Stimulated activated CD4-positive, alpha-beta T cell treated with anti-CD3 and anti-CD28 coated beads, Interleukin-12 subunit alpha, Interleukin-12 subunit beta, amount 100 ng/mL, for 4 hours (primary cell): ENCODE measurements at places on chromosomes 6 and 20.

DNA sequence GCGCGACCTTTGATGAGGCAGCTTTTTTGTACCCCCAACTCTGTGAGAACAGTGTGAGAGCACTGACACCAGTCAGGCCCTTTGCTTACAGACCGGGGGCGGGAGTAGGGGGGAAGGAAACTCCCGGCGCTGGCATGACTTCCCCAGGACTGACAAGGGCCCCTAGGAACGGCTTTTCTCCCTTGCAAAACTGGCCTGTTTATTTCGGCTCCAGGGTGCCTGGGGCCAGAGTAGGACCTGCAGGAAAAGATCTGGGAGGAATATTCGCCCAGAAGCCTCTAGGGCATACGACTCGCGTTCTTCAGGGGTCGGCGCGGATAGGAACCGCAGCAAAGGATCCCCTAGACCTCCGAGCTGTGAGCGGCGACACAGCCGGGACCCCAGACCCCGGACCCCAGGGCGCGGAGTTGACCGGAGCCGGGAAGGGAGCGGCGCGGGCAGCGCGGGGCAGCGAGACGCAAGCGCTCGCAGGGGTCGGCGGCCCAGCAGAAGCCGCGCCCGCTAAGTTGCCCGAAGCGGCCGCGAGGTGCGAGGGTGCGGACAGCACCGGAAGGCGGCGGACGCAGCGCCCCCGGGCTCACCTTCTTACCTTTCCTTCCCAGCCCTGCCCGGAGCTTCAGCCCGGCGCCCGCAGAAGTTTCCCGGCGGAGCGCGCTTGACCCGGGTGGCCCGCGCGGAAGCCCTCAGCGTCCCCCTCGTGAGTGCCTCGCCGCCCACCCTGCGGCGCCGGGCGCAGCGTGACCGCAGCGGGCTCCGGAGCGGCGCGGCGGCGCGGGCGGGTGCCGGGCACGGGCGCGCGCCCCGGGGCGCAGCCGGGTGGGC is at the start of gene POPDC3:
Gene POPDC3, minus strand, starts transcription at position 771 of the 822 bp plus-strand sequence. CDS start 18,105 bp downstream, outside the sequence.
- DNase-seq: no peak

DNA sequence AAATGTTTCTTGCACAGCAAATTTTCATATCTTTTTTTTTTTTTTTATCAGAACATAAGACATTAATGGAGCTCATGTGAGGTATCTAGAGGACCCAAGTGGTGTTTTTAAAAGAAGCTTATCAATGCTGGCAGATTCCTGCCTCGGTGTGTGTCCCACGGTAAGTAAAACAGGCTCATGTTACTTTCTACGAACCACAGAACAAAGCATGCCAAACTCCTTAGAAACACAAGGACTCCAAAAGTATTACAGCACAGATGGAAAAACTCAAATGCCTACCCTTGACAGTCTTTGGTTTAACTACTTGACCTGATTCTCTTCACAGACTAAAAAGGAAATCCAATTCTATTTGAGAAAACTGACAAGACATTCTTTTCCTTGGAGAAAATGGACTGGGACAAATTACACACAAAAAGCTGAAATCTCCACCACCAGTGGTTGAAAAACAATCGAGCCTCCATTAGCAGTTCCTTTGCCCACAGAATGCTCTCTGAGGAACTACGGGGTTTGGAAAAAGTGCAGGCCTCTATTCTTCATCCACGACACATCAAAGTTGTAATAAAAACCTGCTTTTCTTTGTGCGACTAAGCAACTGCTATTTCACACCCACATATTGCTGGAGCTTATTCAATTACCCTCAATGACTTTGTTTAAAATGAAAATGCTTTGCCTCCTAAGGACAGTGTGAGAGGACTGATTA is 5.4 kb downstream of the METTL24 start:
- DNase-seq: no peak

- no peak for DNase-seq
These were observed 350.5 kb downstream of the NRN1 start for GRCh38 chr6:5656226-5656625.

DNA sequence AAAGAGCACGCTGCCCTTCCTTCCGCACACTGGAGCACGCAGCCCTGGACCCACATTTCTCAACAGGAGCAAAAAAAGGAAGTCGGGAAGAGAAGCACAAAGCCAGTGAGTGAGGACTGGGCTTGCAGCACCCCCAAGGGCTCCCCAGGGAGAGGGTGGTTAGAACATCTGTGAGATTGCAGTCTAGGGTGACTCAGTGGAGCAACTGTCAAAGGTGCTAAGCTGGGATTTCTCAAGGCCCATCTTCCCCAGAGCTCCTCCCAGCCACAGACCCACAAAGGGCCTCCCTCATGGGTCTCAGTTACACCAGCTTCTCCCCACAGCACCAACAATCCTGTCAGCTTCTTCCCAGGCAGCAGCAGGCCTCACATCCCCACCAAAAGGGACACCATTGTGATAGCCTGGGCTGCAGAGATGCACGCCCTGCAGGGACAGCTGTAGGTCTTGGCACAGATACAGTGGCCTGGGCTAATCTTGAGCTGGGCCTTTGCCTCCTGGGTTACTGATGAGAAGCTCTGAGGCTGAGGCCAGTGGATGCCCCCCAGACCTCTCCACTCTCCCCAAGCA is 39.6 kb upstream of the CD93 start:
- DNase-seq: no peak

- no peak for DNase-seq
These were observed 4.6 kb downstream of the PTPN1 start for GRCh38 chr20:50514750-50515149.

- peak; percentile 28 for DNase-seq
These were observed at the start of gene DSP for GRCh38 chr6:7541175-7542064. TSS of gene DSP (plus strand) at chr6:7541671. CDS start at chr6:7541916, 245 bp downstream.

DNA sequence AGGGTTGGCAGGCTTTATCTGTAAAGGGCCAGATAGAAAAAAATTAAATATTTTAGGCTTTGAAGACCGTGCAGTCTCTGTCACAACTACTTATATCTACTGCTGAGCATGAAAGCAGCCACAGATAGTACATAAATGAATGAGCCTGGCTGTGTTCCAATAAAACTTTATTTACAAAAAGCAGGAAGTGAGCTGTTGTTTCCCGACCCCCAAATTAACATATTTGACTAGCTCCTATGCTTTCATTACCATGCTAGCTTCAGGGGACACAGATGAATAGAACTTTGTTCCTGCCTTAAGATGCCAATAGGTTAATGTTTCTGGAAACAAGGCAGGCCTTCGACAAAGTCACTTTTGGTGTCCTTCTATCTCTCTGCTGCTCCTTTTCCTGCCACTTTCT is 1058.0 kb upstream of the FLRT3 start:
- no peak for DNase-seq

DNA sequence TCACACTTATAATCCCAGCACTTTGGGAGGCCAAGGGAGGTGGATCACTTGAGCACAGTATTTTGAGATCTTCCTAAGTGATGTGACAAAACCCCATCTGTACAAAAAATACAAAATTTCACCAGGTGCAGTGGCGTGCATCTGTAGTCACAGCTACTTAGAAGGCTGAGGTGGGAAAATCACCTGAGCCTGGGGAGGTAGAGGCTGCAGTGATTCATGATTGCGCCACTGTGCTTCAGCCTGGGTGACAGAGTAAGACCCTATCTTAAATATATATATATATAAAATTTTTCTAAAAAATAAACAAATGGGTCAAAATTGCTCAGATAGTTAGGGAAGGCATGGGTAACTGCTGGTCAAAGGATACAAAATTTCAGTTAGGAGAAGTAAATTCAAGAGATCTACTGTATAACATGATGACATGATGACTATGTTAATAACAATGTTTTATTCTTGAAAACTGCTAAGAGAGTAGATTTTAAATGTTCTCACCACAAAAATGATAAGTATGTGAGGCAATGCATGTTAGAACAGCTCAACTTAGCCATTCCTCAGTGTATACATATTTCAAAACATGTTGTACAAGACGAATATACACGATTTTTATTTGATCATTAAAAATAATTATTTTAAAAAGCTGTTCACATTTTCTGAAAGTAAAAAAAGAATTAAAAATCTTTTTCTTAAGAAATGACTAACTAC is 24.4 kb downstream of the TBC1D32 start:
- no peak for DNase-seq

DNA sequence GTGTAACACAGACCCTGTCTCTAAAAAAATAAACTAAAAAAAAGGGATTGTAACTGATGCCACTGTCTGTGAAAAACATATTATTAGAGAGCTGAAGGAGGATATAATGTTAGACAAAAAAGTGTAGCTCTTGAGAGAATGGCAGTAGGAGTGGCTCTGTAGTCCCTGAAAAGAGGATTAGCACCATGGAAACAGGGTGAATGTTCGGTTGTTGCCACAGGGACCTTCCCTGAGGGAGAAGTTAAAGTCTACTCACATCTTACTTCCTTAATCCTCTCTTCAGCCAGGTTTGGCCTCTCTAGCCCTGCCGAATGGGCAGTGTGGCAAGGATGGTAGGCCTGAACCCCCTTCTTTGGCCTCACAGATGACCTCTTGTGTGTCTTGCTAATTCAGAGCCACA is 12.1 kb downstream of the SCAND1 start:
- no peak for DNase-seq
